Hepatocyte (in vitro differentiated cells): ENCODE measurements at places on chromosomes 13 and 19.

GRCh38 chr19:54158812-54159351 lies 639 bp downstream of the LENG1 start:
- no peak for DNase-seq

- DNase-seq: peak; percentile 66
Measured at GRCh38 chr19:8208119-8208921, 850 bp upstream of the CERS4 start.

DNA sequence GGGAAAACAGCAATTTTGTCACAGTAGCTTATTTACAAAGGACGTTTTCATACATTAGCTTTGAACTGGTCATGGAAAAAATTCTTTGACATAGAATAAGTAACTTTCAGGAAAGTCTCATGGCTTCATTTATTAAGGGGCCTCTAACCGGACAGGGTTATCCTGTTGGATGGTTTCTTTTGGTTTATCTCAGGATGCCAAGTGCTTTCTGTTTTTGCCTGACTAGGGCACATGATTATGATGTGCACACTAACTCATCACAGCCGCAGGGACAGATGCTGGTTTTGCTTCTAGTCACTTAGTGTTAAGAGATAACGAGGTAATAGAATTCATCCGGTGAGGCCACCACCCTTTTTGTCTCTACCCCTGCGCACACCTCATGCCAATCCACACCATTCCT lies 53.0 kb downstream of the TGDS start:
- DNase-seq: no peak

DNA sequence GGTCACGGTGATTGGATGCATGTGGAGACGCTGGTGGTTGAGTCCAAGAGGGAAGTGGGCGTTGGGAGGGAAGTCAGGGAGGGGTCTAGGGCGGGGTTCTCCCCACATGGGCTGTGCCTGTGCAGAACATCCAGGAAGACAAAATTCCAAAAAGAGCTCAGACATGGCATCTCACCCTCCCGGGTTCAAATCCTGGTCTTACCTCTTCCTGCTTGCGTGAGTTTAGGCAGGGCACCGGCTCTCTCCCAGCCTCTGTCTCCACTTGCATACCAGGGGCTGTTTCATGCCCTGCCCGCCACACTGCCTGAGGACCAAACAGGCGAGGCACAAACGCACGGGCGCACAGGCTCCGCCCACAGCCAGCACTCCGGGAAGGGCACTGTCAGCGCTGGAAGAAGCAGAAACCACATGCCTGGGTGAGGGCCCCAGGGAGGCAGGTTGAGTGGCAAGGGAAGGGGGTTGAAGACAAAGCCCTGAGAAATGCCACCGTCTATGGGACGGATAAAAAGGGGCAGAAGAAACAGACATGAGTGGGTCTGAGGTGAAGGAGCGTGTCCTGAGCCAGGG lies 123.6 kb upstream of the SOX1 start:
- DNase-seq: no peak

DNA sequence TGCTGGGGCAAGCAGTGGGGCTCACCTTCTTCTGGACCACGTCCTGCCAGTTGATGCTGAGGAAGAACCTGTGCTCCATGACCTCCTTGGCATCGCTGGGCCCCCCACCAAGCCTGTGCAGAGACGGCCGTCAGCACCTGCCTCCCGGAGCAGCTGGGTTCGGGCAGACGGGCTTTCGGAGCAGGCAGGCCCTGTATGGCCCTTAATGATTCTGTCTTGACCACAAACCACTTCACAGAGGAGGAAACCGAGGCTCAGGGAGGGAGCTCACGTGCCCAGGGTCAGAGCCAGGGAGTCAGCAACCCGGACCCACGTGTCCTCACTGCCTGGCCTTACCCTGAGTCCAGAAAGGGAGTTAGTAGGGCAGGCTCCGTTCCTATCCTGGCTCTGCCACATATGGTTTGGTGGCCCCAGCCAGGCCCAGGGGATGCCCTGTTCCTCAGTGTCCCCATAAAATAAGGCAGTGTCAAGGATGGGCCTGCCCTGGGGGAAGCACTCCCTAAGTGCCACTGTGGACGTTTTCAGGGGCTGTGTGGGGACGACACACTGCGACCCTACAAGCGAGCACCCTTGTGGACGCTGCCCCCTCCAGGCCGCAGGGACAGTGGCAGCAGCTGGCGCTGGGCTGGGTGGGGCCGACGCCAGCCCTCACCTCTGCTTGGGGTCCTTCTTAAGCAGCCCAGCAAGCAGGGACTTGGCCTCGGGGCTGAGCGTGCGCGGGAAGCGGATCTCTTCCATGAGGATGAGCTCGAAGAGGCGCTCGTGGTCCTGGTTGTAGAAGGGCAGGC lies 8.9 kb upstream of the CCNP start:
- DNase-seq: no peak

DNA sequence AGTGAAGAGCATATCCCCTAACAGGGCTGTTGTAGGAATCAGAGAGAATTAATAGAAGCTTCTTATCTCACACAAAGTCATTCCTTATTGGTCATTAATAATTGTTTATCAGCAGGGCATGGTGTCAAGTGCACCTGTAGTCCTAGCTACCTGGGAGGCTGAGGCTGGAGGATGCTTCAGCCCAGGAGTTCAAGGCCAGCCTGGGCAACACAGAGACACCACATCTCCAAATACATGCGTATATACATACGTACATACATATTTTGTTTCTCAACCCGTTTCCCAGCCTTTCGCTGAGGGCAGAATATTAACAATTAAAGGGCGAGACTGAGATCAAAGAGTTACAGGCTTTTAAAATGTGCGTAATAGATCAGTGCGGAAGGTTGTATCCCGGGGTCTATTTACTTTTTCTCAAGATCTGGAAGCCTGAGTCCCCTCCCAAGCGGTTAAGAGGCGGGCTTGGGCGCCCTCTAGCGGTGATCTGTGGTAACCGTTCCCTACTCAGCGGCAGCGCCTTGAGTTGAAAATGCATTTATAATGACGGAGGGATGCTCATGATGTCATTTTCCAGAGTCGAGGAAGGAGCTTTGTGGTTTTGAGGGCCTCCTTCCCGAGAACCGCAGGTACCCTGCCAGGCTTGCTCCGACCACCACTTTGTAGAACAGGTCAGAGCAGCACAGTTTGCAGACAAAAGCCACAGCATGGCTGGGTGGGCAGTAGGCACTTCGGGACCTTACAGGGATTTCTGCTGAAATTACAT lies 169.6 kb upstream of the GPR12 start:
- DNase-seq: peak; percentile 87

GRCh38 chr13:30314562-30314961 lies 7.2 kb upstream of the KATNAL1 start:
- no peak for DNase-seq

- DNase-seq: peak; percentile 64
Measured at GRCh38 chr19:53333066-53333462, 485 bp upstream of the ZNF845 start.

GRCh38 chr19:5484398-5485285 lies 29.4 kb downstream of the ZNRF4 start:
- DNase-seq: peak; percentile 41

GRCh38 chr13:76522083-76522755 lies 364.0 kb downstream of the KCTD12 start:
- DNase-seq: peak; percentile 32

- DNase-seq: peak; percentile 66
Measured at GRCh38 chr19:50432221-50433028, at the start of gene MYBPC2. Gene MYBPC2, plus strand, starts transcription at chr19:50432892. Its CDS starts 62 bp downstream, at chr19:50432954.

GRCh38 chr19:16473875-16474392 lies 2.2 kb upstream of the EPS15L1 start:
- no peak for DNase-seq

GRCh38 chr13:111027458-111028439 lies 87.4 kb upstream of the ARHGEF7 start:
- no peak for DNase-seq

- no peak for DNase-seq
Measured at GRCh38 chr19:3723883-3724282, 15.7 kb downstream of the TJP3 start.

DNA sequence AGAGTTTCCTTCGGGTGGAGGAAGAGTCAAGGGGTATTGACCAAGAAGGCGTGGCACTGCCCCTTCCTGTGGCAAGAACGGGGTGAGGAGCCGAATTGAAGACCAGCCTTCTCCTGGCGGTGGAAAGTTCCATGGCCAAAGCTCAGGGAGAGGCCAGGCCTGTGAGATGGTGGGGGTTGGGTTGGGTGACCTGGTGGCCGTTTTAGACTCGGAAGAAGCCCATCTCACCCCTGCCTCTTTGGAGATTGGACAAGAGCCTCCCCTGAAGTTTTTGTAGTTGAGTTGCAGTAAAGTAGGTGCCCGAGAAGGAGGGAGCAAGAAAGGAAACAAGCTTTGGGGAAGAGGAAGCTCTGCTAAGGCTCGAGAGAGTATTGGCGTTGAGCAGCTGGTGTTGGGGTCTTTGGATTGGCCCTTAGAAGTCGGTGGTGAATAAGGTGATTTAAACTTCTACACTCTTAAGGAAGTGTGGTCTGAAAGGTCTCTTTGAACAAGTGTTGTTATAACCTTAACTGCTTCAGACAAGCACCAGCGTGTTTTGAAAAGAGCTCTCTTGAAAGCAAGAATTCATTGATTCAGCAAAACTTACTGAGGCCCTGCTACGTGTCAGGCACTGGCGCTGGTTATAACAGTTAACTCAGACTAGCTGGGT lies 964 bp downstream of the SPINT2 start:
- peak; percentile 48 for DNase-seq

- DNase-seq: no peak
Measured at GRCh38 chr19:9407827-9408226, 27.5 kb downstream of the ZNF266 start.

DNA sequence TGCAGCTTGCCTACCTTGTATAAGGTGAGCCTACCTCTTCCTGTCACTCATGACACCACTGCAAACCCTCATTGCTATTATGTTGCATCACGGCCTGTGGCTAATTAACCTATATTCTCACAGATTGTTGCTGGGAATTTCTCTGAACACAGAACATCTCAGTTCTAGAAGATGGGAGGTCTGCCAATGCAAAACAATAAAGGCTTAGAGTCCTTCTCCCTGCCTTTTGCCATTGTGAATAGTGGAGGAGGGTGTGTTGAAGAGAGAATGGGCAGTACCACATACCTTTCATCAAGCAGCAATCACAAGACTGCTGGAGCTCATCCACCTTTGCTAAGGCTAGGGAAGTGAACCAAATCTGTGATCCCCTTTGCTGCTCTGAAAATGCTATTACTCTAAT lies 34.4 kb downstream of the WDFY2 start:
- DNase-seq: no peak

- DNase-seq: peak; percentile 100
Measured at GRCh38 chr19:44891016-44891882, at the start of gene TOMM40. Gene TOMM40, plus strand, starts transcription at chr19:44891254. Its CDS starts 162 bp downstream, at chr19:44891416.

GRCh38 chr13:64639206-64639605 lies 2590.9 kb downstream of the PCDH9 start:
- no peak for DNase-seq

- no peak for DNase-seq
Measured at GRCh38 chr13:51912091-51912490, 50.3 kb downstream of the CCDC70 start.

DNA sequence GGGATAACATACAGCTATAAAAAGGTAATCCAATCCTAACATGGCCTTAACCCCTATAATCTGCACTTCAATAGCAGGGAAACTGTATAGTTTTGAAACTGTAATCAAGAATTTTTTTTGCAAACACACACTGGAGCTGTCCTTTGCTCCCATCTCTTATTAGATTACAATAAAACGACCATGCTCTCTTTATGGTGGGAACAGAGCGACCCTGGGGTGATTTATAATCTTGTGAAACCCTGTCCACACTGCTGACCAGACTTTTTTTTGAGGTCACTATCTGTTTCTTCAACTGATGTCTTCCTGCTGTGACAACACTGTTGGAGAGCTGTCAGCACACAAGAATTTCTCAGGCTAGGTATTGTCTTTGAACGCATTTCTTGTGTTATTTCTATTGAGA lies 35.3 kb downstream of the DACH1 start:
- DNase-seq: no peak

DNA sequence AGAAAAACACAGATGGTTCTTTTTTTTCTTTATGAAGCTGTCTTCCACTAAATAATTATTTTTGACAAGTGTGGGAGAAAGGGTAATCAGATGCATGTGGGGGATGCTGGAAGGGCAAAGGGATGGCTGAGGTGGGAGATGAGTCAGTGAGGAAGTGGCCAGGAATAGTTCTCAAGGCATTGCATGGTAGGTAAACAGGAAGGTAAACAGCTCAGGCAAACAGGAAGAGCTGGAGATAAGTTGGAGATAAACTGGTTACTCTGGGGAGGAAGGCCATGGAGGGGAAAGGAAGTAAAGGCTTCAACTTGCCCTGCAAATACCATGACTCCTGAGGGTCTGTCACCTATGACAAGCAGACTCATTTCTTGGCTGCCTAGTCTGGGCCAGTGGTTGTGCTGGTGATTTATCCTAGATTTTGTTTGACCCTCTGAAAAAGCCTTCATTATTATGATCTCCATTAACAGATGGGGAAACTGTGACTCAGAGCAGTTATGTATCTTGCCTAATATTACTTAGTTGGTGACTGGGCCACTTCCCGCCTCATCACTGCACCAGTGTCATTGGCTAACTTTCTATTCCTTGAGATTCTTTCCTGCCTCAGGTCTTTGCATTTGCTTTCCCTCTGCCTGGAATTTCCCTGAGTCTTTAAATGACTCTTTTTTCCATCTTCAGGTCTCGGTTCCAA lies 17.1 kb downstream of the ACTL9 start:
- DNase-seq: no peak

- DNase-seq: no peak
Measured at GRCh38 chr19:1947651-1948209, 6.8 kb downstream of the CSNK1G2 start.

GRCh38 chr13:29861694-29862110 lies 11.3 kb upstream of the UBL3 start:
- DNase-seq: peak; percentile 22

- DNase-seq: no peak
Measured at GRCh38 chr13:46334035-46334822, 52.8 kb downstream of the RUBCNL start.

GRCh38 chr13:98976941-98977340 lies 923 bp downstream of the DOCK9 start:
- DNase-seq: no peak

GRCh38 chr13:105863300-105863920 lies 672.1 kb downstream of the EFNB2 start:
- no peak for DNase-seq

GRCh38 chr13:50393628-50394027 lies 378.4 kb downstream of the KCNRG start:
- no peak for DNase-seq

GRCh38 chr19:49814010-49814409 lies 918 bp upstream of the FUZ start:
- DNase-seq: no peak

DNA sequence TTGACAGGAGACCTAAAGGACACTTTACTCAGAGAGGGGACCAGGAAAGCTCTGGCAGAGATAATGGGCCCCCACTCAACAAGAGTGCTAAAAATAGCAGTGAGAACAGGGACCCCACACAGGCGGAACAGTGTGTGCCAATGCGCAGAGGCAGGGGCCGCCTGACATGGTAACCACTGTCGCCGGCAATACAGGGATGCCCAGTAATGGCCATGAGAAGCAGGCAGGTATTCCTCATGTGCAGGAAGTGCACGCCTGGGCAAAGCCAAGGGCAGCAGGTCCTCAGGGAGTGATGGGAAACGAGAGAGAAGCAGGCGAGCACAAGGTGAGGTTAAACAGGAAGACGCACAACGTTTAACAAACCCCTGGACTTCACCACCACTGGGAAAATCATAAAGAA lies 757.1 kb downstream of the LIG4 start:
- no peak for DNase-seq
